ENCODE measurements at places on chromosomes 13 and 19. TPM values are rescaled to one million over a fixed set of nuclear protein-coding genes. Genes with fewer than 3 reads are reported as not detected.

SKA3 gene
- 29.4 TPM for total RNA-seq

ZNF135 gene
- total RNA-seq: not detected

R3HDM4 gene
- total RNA-seq: 77.1 TPM

FGF9 gene
- total RNA-seq: 0.60 TPM

CYP4F12 gene
- not detected for total RNA-seq

Measured in activated T-helper 2 cell treated with anti-CD3 and anti-CD28 coated beads, Interferon-gamma antibody, Interleukin-2, Interleukin-4, amounts not matched to agents 10 μg/mL and 5 μg/mL and 100 μg/mL, durations not matched to agents 14 hours and 24 hours and 36 hours (primary cell).